CD4-positive, alpha-beta memory T cell (primary cell): ENCODE measurements at places on chromosomes 3 and 15. TPM values are rescaled to one million over a fixed set of nuclear protein-coding genes. Genes with fewer than 3 reads are reported as not detected.
A peak's percentile ranks its signal among the peaks of the same experiment; 100 is the strongest.

DNA sequence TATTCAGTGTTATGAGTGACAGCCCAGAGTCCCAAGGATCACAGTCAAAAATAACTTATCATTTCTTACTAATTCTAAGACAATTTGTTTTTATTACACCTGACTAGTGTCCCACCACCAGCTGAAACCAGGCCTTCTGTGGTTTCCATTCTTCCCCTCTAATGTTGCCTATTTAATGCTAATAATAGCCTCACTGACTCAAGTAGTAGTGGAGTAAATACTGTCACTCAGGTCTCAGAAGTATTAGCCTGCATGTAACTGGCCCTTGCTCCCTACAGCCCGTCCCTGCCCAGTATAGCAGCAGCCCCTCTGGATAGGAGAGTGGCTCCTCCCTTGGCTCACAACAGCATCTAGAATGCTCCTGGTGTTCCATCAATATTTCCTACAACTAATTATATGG is 665.5 kb downstream of the NTRK3 start:
- H3K4me1 ChIP-seq: no peaks in the 10 kb centered on the region
- H3K36me3 ChIP-seq: no peaks in the 10 kb centered on the region
- no peaks in the 10 kb centered on the region for H3K27me3 ChIP-seq

GRCh38 chr3:125374501-125374995 is 577 bp downstream of the ZNF148 start:
- H3K27ac ChIP-seq: peak overlapping the region; percentile 94
- peak overlapping the region; percentile 63 for H3K4me3 ChIP-seq
- H3K36me3 ChIP-seq: no peaks in the 10 kb centered on the region
- peaks cover 37% of the 10 kb centered on the region for H3K4me1 ChIP-seq
- peak; percentile 61 for DNase-seq

- H3K36me3 ChIP-seq: no peaks in the 10 kb centered on the region
- no peak overlapping the region for H3K4me3 ChIP-seq
- H3K27me3 ChIP-seq: no peaks in the 10 kb centered on the region
Measured at GRCh38 chr3:73739791-73740453, 115.2 kb upstream of the PDZRN3 start.

- no peak for DNase-seq
- H3K27me3 ChIP-seq: no peaks in the 10 kb centered on the region
- H3K36me3 ChIP-seq: no peaks in the 10 kb centered on the region
- H3K4me1 ChIP-seq: no peaks in the 10 kb centered on the region
- H3K4me3 ChIP-seq: no peak overlapping the region
Measured at GRCh38 chr15:47349179-47349578, 368.1 kb upstream of the SEMA6D start.

FURIN gene
- 37.2 TPM for total RNA-seq

- no peak for DNase-seq
- no peak overlapping the region for H3K27ac ChIP-seq
- no peaks in the 10 kb centered on the region for H3K36me3 ChIP-seq
- peaks cover 51% of the 10 kb centered on the region for H3K4me1 ChIP-seq
- H3K4me3 ChIP-seq: no peak overlapping the region
- no peaks in the 10 kb centered on the region for H3K27me3 ChIP-seq
Measured at GRCh38 chr15:58475573-58476524, 44.1 kb downstream of the LIPC start.

GRCh38 chr3:131564812-131565211 is 62.0 kb upstream of the MRPL3 start:
- H3K4me3 ChIP-seq: no peak overlapping the region
- no peaks in the 10 kb centered on the region for H3K4me1 ChIP-seq
- no peak for DNase-seq
- no peaks in the 10 kb centered on the region for H3K36me3 ChIP-seq
